ENCODE measurements at places on chromosomes 13 and 19. TPM values are rescaled to one million over a fixed set of nuclear protein-coding genes. Genes with fewer than 3 reads are reported as not detected.

The KISS1R gene
- total RNA-seq: not detected

The CLC gene
- 1.4 TPM for total RNA-seq

The SUPT5H gene
- 102 TPM for total RNA-seq

The RFX1 gene
- 16.1 TPM for total RNA-seq

- DNase-seq: peak; percentile 80
Observed at GRCh38 chr19:46495786-46496099, at the start of gene PNMA8B. Gene PNMA8B (minus strand): TSS chr19:46495867. CDS start chr19:46495465, 402 bp downstream.

DNA sequence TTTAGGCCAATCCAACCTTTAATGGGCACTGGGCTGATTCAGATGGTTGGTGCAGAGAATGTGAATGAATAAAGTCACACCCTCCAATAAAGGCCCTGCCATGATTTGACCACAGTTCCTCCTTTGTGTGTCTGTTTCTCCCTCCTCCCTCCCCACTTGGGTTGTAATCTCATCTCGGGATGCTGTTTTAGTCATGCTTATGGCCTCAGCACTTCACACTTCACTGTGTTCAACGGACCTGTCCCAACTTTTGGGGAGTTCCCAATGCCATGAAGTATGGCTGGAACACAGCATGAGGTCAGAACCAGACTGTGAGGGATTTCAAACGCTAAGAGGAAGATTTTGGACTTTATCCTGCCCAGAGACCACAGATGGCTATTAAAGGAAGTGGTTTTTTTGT lies 5.6 kb upstream of the RAB8A start:
- DNase-seq: no peak

GRCh38 chr19:517721-518597 lies 10.7 kb downstream of the TPGS1 start:
- DNase-seq: no peak

GRCh38 chr13:33349986-33350826 lies 64.7 kb upstream of the STARD13 start:
- peak; percentile 79 for DNase-seq

DNA sequence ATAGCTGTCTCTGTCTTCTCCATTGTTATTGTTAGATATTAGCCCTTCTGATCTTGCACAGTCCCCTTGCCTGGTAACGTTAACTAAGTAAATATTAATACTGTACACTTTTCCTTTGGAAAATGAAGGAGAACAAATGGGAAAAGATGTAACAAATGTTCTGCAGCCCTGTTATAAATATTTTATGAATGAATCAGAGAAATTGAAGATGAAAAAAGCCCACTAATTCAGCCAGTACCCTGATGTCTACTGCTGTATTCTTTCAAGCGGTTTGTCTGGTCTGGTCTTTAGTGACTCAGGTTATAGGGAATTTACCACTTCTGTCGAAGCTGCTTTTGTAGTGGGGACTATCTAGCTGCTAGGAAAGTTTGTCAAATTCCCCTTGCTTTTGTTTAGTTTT lies 121.0 kb downstream of the COG6 start:
- no peak for DNase-seq

DNA sequence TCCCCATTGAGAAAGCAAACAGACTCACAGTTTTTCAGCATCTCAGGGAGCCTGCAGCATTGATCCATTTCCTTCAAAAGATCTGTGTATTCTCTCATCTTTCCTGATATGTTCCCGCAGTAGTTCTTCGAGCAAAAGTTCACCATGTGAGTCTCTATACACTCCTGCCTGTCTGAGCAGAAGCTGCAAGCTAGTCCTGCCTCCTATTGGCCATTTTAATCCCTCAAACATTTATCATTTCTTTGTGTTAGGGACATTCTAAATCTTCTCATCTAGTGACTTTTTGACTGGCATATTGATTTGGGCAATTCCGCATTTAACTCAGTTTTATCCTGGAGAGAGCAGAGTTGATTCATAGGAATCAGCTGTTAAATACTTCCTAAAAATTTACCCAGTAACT lies 660.4 kb upstream of the KLF12 start:
- DNase-seq: no peak

GRCh38 chr19:30312582-30313352 lies 59.4 kb upstream of the ZNF536 start:
- no peak for DNase-seq

DNA sequence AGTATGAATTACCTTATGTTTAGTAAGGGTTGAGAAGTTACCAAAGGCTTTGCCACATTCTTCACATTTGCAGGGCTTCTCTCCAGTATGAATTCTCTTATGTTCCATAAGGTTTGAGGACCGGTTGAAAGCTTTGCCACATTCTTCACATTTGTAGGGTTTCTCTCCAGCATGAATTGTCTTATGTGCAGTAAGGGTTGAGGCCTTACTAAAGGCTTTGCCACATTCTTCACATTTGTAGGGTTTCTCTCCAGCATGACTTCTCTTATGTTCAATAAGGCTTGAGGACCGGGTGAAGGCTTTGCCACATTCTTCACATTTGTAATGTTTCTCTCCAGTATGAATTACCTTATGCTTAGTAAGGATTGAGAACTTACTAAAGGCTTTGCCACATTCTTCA lies 26.7 kb downstream of the ZNF728 start:
- DNase-seq: no peak

GRCh38 chr13:97879646-97880310 lies 73.7 kb upstream of the IPO5 start:
- DNase-seq: no peak

Measured in sciatic nerve (tissue), 2 donors.